ENCODE measurements at places on chromosomes 11 and 22.

DNA sequence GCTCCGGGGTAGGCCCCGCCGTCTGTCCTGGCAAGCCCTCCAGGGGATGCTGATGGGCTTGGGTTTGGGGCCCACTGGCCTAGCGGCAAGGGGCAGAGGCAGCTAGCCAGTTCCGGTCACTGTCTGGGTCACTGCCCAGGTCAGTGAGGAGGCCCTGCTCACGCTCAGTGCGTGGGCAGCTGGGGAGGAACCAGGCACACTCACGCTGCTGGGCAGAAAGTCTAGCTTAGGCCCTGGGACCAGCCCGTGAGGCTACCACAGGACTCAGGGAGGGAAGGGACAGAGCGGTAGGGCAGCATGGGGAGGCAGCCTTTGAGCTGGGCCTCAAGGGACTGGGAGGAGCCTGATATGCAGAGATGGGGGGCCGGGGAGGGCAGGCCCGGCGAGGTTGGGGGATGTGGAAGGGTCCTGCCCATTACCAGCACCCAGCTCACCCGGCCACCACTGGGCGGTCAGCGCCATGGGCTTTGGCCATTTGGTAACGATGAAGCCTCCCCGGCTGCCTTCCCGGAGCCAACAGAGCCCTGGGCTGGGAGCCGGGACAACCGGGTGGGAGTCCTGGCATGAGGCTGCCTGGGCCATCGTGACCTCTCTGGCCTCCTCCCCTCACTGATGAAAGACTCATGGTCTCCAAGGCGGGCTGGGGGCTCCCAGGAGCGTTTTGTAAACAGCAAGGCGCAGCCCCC, 14.2 kb downstream of the SHISAL1 start:
- DNase-seq = no peak

- no peak for DNase-seq
These were observed 382.6 kb downstream of the INSC start for GRCh38 chr11:15497366-15497765.

DNA sequence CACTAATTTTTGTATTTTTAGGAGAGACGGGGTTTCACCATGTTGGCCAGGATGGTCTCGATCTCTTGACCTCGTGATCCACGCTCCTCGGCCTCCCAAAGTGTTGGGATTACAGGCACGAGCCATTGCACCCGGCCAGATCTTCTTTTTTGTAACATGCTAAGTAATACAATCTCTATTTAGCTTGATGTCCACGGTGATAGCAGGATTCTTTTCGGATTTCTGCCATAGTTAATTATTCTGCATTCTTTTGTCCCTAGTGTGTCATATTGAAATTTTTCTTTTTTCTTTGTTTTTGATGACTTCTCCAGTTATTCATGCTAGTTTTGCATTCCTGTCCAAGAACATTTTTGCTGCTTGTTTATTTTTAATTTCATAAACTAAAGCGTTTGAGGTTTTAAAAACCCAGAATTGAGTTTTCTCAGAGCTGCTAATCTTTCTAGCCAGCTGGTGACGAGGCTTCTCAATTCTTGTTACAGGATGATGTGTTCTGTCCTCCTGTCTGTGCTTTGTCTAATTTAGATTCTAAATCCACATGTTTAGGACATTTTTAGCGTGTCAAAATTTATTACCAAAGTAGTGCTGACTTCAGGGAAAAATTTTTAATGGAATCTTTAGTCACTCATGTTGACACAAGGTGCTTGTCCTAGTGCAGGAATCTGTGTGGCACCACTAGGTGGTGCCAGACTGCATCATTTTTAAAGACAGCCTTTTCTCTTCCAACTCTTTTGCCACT, 21.8 kb downstream of the NF2 start:
- peak; percentile 36 for DNase-seq

GRCh38 chr22:43862074-43862881, at the start of gene SULT4A1:
Gene SULT4A1 (minus strand): TSS chr22:43862513. CDS start chr22:43862382, 131 bp downstream.
- DNase-seq = no peak

DNA sequence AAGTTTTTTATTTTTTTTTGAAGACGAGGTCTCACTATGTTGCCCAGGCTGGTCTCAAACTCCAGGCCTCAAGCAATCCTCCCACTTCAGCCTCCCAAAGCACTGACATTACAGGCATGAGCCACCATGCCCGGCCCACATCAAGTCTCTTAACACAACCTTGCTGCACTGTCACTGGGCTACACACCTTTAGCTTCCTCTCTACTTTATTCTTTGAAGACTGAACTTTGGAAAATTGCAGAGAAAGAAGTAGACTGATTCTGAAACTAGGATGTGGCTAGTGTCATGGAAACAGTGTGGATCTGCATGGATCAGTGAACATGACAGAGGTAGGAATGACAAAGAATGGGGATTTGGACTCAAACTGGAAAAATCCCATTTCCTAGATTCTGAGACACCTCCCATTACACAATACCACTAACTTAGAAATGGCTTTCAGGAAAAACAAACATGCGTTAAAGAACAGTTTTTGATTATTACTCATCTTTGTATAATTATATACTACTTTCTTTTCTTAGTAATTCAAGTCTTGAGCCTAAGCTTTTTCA, 99.6 kb upstream of the SPON1 start:
- DNase-seq = no peak

- DNase-seq = no peak
These were observed 2.3 kb upstream of the PVALB start for GRCh38 chr22:36819112-36819511.

DNA sequence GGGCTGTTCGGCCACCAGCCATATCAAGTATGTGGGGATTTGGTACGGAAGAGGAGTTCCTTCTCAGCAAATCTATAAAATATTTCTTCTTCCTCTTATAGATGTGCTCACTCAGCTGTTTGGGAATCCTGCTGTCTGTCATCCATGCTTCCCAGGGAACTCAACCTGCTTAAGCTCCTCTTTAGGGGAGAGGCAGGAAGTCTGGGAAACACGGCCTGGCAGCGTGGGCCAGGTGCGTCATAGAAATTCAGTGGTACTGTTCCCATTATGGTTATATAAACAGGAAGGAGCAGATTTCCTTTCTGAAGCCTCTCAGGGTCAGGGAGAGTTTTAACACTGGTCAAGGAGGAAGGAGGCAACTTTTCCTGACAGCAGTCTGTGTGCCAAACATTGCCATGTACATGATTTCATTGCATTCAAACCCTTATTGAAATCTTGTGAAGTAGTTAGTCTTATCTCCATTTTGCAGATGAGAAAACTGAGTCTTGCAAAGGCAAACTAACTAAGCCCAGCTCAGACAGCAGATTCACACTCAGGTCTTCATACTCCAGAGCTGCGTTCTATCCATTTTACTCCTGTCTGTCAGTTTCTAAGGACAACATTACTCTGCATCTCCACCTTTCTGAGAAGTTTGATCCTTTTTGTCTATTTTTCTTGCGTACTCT, 35.4 kb upstream of the AMOTL1 start:
- DNase-seq = no peak

DNA sequence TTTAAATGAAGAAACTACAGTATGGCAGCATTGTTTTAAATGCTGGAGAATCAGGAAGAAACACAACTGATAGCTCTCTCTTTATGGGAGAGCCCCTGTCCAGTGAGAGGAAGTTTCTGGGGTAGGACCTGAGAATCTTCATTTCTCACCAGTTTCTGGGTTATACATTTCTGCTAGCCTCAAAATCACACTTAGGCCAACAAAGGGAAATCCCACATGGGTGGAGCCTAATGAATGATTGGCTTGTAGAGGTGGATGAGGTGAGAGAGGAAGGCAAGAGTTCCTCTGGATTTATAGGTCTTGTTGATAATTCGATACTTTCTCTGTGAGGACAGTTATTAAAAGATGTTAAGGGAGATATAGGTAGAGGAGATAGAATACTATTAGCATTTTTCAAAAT, 1397.3 kb upstream of the TENM4 start:
- DNase-seq = no peak

DNA sequence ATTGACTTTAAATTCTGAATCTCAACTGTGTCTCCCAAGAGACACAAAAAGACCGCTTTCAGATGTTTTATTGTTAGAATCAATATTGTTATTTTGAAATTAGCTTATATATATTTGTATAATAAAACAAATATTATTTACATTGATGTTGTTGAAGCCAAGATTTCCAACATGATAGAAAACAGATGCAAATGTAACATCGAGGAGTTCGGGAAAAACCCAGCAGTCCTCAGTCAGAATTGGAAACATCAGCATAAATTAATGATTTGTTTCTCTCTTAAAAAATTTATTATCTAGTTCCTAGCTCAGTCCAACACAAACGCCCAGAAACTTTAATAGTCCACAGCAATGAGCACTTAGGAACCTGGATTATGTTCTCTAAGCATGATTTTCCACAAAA, 1330.4 kb downstream of the TBC1D22A start:
- no peak for DNase-seq

DNA sequence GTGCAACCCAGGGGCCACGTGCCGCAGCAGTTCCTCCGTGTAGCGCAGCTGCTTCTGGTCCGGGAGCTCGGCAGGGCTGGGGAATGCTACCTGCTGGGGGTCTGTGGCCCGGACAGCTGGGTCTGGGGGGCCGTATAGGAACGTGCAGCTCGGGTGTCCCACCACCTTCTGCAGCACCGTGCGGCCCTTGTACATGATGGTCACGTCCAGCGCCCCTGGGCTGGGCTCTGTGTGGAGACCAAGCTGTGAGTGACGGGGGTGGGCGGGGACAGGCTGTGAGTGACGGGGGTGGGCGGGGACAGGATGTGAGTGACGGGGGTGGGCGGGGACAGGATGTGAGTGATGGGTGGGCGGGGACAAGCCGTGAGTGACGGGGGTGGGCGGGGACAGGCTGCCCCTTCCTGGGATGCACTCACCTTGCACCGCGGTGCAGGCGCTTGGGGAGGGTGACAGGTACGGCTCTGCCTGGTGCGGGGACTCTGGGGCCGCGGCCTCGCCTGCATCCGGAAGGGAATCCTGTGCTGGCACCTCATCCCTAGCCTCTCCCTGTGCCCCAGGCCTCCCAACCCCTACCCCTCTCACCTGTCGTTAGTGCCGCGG, 2.3 kb downstream of the IRF7 start:
- DNase-seq = peak; percentile 43

DNA sequence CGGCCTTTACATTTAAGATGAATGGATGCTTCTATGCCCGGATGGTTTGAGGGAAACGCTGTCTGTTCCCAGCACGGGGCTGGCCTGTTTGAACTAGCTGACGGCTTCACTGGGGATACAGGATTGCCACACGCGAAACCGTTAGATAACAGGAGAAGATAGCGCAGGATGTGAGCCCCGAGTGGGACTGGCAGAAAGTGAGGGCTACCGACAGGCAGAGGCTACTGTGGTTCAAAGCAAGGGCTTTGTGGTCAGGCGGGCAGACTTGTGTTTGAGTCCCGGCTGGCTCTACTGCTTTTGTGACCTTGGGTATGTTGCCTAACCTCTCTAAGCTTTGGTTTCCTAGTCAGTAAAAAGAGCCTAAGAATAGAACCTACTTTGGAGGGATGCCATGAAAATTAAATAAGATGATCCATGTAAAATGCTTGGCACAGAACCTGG, 2.8 kb upstream of the OAF start:
- DNase-seq = no peak

- no peak for DNase-seq
These were observed 895 bp upstream of the DAGLA start for GRCh38 chr11:61679296-61679695.

- peak; percentile 49 for DNase-seq
These were observed 9.3 kb downstream of the CD82 start for GRCh38 chr11:44574610-44575287.
